ENCODE measurements at places on chromosomes 6 and 20. TPM values are rescaled to one million over a fixed set of nuclear protein-coding genes. Genes with fewer than 3 reads are reported as not detected.

GRCh38 chr20:63821811-63822210 lies 9.3 kb downstream of the ZBTB46 start:
- DNase-seq: no peak

DNA sequence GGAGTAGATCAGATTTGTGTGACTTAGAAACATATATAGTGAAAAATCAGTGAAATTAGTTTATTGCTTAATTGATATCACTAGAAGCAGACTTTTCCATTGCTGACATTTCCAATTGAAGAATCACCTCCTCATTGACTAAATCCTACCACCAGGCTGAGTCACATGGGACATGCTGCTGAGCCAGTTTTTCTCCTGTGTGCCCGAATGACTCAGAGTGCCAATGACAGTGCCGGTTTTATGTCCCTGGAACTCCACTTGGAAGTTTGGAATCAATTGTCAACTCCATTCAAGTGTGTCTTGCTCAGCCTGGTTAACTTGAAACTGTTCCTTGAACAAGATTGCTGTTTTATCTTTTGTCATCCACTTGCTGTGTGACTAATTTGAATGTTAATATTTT lies 316.1 kb upstream of the PRDM1 start:
- DNase-seq: no peak

DNA sequence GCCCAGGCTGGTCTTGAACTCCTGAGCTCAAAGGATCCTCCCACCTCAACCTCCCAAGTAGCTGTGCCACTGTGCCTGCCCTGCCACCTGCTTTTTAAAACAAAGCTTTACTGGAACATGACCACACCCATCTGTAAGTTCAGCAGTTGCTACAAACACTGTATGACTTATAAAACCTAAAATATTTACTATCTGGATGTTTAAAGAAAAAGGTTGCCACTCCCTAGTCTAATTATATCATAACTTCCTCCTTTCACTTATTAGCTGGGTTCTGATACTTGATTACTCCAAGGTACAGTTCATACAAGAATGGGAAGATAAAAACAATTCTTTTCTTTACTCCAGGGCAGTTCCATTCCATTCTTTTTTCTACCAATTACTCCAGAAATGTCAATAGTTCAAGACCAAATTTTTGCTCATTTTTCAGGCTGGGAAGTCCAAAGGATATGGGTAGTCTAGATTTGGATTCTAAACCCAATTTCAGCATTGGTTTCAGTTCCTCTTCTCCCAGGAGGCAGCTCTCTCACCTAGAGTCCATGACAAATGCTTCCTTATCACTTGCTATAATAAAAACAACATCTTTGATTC lies 63.1 kb downstream of the SEC63 start:
- DNase-seq: no peak

DNA sequence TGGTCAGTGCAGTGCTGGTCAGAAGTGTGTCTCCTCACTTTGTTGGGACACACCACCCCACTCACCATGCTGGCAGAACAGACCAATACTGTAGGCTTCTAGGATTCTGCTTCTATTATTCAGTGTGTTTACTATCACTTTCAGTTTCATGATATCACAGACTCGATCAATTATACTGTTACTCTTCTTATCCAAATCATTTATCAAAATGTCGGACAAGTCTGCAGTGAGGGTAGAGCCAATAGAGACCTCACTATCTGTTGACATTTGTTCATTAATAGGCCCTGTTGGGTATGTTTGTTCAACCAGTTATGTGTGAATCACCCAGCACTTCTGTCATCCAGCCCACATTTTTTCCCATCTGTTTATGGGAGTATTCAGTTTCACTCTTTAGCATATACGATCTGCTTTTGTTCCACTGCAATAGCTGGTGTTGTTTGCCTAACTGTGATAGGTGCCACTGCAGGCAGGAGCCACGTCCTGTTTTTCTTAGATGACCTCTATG lies 140.1 kb downstream of the NRN1 start:
- DNase-seq: no peak

DNA sequence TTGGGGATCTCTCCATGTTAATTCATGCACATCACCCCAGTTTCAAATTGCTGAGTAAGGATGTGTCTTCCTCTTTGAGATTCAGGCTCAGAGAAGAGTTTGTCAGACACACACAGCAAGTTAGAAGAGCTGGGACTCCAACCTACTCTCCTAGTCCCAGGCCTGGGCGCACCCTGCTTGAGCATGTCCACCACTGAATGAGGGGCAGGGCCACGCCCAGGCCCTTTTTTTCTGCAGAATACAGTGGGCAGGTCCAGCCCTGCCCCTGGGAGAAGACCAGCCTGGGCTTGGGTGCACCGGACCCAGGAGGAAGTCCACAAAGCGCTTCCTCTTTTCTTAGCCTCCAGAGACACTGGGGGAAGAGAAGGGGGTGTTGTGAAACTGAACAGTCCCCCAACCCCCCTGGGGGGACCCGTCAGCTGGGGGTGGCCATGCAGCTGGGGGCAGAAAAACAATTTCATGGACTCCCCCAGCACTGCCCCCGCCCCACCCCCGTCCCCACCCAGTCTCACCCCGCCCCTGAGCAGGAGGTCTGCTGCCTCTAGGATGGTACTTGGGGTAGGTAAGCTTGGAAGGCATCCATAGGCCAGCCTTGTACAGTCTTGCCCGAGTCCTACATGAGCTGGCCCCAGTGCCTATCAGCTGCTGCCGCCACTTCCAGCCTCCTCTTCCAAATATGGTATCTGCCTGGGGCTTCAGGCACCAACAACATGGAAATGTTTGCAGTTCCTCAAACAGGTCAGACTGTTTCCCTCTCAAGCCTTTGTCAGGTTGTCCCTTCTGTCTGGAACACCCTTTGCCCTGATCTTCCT lies 11.7 kb upstream of the HCK start:
- no peak for DNase-seq

GPR6 gene
- not detected for total RNA-seq

DNA sequence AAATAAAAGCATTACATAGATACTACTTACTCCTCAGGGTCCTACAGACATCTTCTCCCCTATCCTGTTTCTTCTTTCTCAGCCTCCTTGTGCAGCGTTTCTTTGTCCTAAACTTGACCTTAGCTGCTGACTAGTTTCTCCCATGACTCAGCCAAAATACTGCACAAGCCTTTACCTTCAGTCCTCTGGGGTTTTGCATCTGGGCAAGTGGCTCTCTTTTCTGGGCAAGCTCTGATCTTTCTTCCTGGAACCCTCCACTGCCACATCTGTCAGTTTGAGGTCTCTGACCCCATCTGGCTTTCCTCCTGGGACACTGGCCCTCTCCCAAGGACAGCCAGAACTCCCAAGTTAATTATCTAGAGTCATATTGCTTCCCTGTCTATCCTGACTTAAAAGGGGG lies 838.4 kb downstream of the DHX35 start:
- DNase-seq: no peak

CYP39A1 gene
- total RNA-seq: not detected

GINS1 gene
- total RNA-seq: 28.9 TPM

Measured in activated CD4-positive, alpha-beta T cell treated with anti-CD3 and anti-CD28 coated beads, Interleukin-2, amount 10 ng/mL, durations not matched to agents 7 days and 5 days (primary cell).